ENCODE measurements at places on chromosomes 12 and 14.

- DNase-seq: no peak
Measured at GRCh38 chr12:83326666-83327065, 640.0 kb downstream of the TMTC2 start.

DNA sequence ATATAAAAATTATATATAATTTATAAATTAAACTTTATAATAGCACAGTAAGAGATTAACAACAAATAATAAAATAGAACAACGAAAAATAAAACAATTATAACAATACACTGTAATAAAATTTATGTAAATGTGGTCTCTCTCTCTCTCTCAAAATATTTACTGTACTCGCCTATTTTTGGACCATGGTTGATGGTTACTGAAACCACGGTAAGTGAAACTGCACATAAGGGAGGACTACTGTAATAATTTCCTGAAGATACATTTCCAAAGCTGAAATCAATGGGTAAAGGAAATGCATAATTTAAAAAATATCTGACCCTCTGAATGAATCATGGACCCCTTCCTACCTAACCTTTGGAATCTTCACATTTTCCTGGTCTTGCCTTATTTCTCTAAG, 48.9 kb downstream of the NTN4 start:
- no peak for DNase-seq

GRCh38 chr14:72075649-72076334, 143.6 kb downstream of the RGS6 start:
- DNase-seq: no peak

GRCh38 chr14:75249251-75249957, 29.2 kb upstream of the FOS start:
- peak; percentile 81 for DNase-seq

Data from GM10248 (cell line).